ENCODE measurements at places on chromosomes 4 and X. TPM values are rescaled to one million over a fixed set of nuclear protein-coding genes. Genes with fewer than 3 reads are reported as not detected.
A peak's percentile ranks its signal among the peaks of the same experiment; 100 is the strongest.

DNA sequence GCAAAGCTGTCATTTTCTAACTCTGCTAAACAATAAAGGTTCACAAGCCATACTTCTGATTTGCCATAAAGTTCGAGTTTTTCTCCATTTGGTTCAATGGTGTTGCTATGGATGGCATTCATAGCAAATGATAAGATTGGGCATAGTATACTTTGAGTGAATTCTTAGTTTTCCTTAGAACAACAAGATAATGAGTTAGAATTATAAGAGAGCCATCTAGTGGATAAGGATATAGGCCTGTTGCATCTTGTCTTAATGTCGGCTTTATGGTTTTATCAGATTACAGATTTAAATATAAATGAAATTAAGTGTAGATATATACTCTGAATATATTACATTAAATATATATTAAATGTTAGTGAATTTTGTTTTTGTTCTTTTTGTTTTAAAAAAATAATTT lies 644.6 kb downstream of the IL1RAPL1 start:
- DNase-seq, result no peak

Gene FGF16
- total RNA-seq, result 0.39 TPM

- no peak for DNase-seq
These were observed 1076.8 kb downstream of the PDHA2 start for GRCh38 chr4:96916711-96917110.

- DNase-seq, result no peak
These were observed 122.5 kb upstream of the LDB2 start for GRCh38 chr4:17020901-17021300.

DNA sequence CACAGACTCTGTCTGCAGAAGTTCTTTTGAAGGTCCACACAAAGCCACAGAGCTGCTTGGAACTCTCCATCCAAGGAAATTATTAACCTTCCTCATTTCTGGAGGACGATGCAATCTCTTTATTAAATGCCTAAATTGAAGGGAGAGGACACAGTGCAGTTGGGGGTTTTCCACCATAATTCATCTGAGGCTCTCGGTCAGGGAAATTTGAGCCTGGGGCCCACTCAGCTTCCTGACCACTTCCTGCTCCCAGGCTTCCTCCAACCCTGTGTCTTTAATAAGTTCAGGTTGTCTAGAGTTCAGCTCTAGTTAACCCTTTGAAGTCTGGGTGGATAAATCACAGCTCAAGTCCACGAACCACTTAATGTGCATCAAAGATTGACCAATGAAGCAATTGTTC lies 58.5 kb downstream of the PRPS1 start:
- DNase-seq, result no peak

DNA sequence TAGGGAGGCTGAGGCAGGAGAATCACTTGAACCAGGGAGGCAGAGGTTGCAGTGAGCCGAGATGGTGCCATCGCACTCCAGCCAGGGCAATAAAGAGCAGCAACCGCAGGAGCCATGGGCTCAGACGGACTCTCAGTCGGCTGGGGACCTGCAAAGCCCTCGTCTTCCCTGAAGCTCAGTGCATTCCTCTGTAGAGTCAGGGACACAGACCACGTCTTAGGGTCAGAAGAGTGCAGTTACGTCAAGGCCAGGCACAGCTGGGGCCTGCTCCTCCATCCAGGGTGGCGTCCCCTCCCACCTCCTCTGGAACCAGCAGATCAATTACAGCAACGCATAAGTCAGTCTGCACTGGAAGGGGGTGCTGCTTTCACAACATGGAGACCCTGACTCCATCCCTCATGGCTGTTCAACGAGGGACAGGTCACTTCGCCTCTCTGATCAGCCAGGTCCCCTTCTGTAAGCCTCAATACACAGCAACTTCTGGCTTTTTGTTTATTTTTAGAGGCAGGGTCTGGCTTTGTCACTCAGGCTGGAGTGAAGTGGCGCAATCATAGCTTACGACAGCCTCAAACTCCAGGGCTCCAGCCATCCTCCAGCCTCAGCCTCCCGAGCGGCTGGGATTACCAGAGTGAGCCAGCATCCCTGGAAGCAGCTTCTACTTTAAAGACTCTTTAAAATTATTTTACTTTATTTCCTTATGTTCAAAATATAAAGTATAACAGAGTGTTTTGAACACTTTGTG lies 76.4 kb downstream of the ZFYVE28 start:
- DNase-seq, result no peak

DNA sequence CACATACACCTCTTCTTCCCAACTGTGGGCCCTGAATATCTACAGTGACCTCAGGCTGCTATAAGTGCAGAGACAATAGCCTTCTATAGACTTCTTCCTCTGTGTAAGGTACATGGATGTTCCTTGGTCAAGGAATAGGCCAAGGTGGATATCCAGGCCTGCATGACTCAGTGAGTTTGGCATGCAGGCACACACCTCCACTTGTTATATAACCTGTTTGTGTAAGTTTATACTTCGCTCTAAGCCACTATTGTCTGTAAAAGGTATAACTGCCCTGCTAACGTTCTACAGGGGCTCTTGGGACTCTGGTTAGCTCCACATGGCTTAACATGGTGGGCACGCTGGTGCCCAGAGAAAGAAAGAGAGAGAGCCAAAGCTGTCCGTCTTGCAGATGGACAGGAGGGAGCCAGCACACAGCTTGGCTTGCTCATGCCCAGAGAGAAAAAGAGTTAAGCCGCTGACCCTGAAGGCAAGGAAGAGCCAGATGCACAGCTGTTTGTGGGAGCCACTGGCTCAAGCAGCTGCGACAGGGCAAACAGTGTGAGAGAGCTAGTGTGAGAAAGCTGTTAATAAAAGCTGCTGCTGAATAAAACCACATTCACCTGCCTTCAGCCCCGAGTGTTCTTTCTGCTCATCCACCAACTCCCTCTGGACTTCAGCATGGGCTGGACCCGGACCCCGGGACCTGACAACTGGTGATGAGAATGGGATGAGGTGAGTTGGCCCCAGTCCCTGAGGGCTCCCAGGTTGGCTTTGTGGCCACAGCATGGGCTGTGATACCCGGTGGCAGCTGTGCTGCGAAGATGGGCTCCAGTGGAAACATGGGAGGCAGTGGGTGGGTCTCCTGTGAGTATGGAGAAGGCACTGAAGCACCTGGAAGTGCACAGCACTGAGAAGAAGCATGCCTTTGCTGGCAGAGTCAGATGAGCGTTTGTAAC lies 44.5 kb upstream of the ZBTB33 start:
- DNase-seq, result no peak

DNA sequence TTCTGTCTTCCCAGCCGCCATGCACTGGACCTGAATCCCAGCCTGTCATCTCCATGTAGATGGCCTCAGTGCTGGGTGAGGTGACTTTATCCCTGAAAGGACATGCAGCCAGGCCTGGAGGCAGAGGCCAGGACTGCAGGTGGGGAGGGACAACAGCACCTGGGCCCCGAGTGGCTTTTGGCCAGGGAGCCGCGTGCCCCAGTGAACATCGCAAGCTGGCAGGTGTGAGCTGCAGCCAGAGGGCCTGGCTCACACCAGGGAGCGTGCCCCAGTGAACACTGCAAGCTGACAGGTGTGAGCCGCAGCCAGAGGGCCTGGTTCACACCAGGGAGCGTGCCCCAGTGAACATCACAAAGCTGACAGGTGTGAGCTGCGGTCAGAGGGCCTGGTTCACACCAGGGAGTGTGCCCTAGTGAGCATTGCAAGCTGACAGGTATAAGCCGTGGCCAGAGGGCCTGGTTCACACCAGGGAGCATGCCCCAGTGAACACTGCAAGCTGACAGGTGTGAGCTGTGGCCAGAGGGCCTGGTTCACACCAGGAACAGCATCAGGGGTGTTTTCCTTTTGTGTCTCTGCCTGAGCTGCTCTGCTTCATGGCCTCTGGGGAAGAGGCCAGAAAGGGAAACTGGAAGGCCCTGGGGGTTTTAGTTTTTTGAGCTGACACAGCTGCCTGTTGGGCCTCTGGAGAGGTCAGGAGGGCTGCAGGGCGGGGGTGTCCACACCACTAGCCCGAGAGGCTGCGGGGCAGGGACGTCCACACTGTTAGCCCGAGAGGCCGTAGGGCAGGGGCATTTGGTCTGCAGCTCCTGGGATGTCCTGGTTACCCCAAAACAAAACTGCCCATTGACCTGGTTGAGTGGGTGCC lies 22.7 kb upstream of the PSAPL1 start:
- DNase-seq, result no peak

Gene SORBS2
- total RNA-seq, result 103 TPM

DNA sequence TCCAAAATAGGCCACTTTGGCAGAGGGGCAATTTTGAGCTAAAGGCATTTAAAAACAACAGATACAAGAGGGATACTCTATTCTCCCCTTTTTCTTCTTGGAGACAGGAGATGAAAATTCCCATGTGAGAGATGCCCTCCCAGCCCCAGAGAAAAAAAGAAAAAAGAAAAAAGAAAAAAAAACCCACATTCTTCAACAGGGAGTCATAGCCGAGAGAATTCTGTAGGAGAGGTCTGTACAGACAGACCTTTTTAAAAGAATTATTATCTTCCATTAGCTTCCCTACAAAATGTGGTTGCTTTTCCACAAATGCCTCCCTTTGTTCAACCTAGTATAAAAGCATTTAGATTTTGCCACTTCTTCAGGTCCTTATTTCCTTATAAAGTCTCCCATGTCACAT lies 89.9 kb downstream of the SPCS3 start:
- no peak for DNase-seq

Gene CXCL6
- 0.73 TPM for total RNA-seq

Gene TKTL2
- not detected for total RNA-seq

DNA sequence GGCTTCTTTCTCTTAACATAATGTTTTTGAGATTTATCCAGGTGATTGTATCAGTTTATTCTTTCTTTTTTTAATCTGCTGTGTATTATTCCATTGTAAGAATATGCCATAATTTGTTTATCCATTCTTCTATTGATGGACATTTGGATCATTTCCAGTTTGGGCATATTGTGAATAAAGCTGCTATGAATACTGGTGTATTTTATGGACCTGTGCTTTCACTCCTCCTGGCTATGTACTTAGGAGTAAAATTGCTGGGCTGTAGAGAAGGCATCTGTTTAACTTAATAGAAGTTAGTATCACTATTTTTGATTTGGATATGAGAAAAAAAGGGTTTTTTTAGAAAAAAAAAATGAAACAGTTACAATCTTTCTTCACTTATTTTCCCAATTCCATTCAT lies 50.0 kb upstream of the FAM9C start:
- DNase-seq, result no peak

GRCh38 chr4:46992338-46992737 lies 1.0 kb downstream of the GABRA4 start:
- no peak for DNase-seq

GRCh38 chr4:139297001-139297410 lies 4.3 kb upstream of the NAA15 start:
- DNase-seq, result no peak

GRCh38 chr4:181952478-181952877 lies 290.7 kb upstream of the TENM3 start:
- DNase-seq, result no peak

DNA sequence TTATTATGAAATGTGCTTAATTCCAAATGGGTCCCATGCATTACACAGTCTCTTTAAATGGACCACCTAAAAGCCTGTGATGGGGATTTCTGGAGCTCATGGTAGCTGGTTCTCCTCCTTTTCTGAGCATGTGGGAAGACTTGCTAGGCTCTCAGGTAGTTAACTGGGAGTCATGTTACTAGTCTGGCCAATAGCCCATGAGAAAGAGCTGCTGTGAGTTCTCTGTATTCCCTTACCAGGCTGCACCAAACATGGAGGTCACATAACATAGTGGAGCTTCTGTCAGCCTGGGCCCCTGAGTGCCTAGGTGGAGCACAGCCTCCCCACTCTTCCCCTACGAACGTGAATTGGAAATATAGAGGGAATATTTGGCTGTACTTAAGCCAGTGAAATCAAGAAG lies 198.4 kb downstream of the MAML3 start:
- DNase-seq, result no peak

Gene ARHGAP36
- total RNA-seq, result not detected

GRCh38 chr4:38167973-38168372 lies 207.8 kb downstream of the PTTG2 start:
- no peak for DNase-seq

DNA sequence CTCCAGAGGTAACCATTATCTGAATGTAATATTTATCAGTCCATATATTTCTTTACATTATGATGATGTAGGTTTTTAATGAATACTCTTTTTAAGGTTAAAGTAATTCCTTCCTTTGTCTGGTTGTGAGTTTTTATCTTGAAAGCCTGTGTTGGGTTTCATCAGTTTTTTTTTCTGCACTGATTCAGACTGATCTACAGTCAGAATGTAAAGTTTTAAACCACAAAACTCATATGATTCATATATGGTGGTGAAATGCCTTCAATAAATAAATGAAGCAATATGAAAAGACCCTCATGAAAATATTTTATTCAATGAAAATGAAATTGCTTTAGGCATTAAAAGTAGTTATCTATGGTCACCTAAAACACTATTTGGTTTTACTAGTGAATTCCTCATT lies 47.1 kb downstream of the SORBS2 start:
- no peak for DNase-seq

Gene PRICKLE3
- 24.7 TPM for total RNA-seq

Gene EREG
- total RNA-seq, result 0.65 TPM

GRCh38 chr4:150010525-150011126 lies 67.6 kb upstream of the DCLK2 start:
- peak; percentile 46 for DNase-seq

Gene FAM3A
- 46.3 TPM for total RNA-seq

GRCh38 chr4:106982711-106983211 lies 53.4 kb downstream of the DKK2 start:
- no peak for DNase-seq

DNA sequence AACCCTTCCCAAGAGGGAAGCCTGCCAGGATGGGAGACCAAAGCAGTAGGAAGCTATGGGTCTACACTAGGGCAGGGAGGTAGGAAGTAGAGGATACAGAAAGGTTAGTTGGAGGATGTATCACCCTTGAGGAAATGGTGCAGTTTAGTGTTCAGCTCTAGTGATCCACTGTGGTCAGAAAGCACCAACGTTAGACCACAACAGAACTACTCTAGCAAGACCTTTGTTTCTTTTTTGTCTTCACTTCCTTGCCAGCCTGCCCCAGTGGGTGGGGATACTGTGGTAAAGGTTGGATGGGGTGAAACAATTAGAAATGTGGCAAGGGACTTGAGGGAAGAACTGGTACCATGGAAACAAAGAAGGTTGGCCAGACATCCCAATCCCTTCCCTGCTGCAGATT lies 83.3 kb downstream of the DDIT4L start:
- DNase-seq, result no peak

Gene FGFR3
- total RNA-seq, result 121 TPM

- no peak for DNase-seq
These were observed 602.4 kb upstream of the PRKX start for GRCh38 chrX:4315891-4316290.

Measured in ureter (tissue), 1 donor.